ENCODE measurements at places on chromosomes 3 and 15.

DNA sequence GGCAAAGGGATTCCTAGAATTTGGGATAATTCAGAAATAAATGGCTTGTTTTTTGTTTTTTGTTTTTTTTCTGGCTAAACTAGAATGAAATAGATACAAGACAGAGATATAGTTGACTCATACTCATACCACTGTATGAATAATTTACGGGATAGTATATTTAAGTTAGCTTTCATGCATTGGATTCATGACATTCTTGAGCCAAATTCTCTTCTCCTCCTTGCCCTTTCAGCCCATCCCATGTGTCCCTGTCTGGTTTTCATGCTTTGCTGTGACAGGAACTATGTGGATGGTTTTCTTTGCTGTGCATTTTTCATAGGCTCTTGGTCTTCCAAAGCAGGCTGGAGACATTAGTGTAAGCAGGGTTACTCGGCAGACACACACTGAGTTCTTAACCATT is 66.6 kb upstream of the UMPS start:
- DNase-seq, result no peak

- no peak for DNase-seq
Observed at GRCh38 chr15:91912336-91912735, 58.8 kb downstream of the SLCO3A1 start.

DNA sequence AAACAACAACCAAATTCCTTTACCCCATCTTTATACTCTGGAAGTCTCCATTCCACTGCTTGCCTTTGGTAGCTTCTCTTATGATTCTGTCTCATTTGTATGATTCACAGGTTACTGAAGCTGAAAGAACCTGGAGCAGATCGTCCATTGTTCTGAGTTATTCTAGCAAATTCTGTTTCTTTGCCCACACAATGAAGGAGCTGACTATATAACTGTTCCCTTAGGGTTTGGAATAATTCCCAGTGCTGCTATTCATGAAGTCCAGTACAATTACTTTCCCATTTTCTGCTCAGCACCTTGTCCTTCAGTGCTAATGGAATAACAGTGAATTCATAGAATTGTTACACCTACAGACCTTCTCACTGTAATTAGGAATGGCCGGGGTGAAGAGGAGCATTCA is 167.8 kb downstream of the CHST2 start:
- no peak for DNase-seq

GRCh38 chr3:13648060-13649001 is 99.4 kb downstream of the FBLN2 start:
- DNase-seq, result peak; percentile 63

- no peak for DNase-seq
Observed at GRCh38 chr3:128549283-128550112, 56.5 kb upstream of the GATA2 start.

DNA sequence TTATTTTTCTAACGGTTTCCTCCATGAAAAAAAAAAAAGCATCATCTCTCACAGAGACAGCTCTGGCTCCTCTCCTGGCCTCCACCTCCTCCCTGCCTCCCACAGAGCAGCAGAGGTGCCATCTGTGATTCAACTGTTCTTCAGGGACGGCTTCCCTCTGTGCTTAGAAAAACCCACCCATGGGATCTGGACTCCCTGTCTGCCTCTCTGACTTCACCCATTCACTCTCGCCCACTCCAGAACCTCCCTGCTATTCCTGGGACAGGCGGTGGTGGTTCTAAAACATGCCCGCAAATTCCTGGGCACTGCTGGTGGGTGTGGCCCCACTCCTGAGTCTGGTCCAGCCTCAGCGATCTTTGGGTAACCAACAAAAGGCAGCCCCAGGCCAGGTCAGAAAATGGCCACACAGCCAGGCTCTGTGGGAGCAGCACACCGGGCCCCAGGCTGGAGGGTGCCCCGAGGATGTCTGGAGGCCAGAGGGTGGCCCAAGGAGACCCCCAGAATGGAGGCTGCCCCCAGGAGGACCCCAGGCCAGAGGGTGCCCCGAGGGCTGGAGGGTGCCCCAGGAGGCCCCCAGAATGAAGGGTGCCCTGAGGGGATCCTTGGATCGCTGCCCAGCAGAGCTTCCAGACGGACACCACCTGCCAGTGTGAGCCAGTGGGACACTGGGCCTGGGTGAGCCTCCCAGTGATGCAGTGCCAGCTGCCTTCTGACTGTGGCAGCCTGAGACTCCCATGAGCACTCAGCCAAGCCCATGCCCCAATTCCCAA is 2.6 kb upstream of the CHST13 start:
- no peak for DNase-seq

DNA sequence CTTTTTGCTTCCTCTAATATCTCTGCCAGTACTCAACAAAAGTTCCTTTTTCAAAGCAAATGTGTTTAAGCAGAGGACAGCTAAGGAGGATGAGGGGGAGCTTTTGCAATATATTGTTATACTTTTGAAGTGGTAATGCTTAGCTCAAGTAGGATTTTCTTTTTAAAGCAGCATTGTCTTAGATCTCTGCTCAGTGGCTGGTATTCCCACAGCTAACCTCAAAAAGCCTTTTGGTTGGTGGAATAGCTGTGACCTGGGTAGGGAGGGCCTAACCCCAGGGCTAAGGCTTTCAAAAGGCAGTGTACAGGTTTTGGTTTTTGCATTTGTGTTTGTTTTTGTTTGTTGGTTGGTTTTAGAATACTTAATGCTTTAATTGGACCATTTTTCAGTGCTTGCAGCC is 76.1 kb downstream of the UBP1 start:
- no peak for DNase-seq

- DNase-seq, result no peak
Observed at GRCh38 chr15:67547836-67548235, 5.3 kb downstream of the MAP2K5 start.

DNA sequence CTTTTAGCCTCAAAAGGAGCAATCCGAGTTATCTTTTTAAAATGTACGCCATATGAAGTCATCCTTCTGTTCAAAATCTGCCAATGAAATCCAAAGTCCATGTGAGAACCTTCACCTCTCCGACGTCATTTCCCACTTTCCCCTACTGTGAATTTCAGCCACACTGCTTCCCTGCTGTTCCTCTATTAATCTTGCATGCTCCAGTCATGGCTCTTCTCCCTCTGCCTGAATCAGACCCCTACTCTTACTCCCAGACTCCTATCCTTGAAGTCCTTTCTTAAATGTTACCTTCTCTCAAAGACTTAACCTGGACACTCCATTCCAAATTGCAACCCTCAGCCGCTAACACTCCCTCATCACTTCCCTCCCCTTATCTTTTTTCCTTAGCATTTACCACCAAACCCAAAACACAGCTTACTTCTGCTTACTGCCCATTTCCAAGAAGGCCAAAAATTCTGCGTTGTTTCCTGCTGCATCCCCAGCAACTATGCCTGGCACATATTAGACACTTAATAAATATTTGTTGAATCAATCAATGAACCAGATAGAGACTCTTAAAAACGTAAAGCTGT is 1.2 kb downstream of the NKIRAS1 start:
- no peak for DNase-seq

GRCh38 chr3:9784965-9785364 is 7.3 kb downstream of the TADA3 start:
- no peak for DNase-seq

- DNase-seq, result no peak
Observed at GRCh38 chr15:100880139-100880896, 687 bp downstream of the ALDH1A3 start.

GRCh38 chr15:39156646-39157250 is 424.1 kb upstream of the THBS1 start:
- no peak for DNase-seq

DNA sequence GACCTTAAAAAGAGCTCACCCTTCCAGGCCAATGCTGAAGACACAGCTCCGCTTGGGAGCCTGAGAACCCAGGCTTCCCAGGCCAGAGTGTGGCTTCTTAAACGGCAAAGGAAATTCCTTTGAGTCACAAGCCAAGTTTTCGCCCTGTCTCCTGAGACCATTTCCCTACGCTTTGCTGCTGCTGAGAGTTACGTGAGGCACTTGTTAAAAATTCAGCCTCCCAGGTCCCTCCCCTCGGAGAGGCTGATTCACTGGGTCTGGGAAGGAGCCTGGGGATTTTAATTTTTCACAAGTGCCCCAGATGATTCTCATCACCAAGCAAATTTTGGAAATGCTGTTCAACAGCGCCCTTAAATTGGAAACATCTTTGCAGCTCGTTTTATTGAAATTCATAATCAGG is 25.5 kb downstream of the RLBP1 start:
- DNase-seq, result no peak

GRCh38 chr3:98541695-98542094 is 9.9 kb downstream of the GPR15 start:
- no peak for DNase-seq

DNA sequence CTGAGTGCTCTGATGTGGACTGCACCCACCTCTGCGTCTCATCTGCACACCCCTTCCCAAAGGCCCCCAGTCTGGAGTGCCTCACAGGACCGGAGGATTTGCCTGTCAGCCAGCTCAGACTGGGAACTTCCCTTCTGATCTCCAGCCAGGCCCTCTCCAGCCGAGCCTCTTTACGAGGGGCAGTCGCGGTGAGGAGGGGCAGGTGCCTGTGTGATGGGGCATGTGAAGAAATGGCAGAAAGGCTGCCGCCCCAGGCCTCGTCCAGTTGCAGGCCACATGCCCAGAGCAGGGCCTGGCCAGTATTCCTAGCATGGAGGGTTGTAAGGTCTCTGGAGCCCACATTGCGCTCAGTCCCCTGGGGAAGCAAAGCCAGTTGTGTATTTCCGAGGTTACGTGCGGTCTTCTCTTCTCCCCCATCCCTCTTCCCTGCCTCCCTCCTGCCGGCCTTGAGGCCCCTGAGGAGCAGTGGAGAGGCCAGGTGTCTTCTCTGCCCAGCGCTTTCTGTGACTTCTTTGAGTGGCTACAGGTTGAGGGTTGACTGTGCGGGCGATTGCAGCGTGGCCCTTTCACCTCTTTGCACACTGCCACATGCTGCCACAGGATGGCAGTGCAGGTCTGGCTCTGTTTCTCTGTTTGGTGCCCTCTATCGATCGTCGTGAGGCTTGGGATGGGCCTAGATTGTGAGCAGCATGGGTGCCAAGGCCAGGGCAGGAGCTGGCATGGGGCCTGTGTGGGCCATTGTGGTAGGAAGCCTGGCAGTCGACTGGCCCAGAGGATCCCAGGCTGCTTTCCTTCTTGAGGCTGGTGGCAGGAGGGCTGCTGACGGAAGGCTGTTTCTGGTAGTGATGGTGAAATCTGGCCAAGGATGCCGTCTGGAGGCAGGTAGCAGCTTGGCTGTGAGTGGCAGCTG is 5.3 kb downstream of the CLK3 start:
- peak; percentile 63 for DNase-seq

DNA sequence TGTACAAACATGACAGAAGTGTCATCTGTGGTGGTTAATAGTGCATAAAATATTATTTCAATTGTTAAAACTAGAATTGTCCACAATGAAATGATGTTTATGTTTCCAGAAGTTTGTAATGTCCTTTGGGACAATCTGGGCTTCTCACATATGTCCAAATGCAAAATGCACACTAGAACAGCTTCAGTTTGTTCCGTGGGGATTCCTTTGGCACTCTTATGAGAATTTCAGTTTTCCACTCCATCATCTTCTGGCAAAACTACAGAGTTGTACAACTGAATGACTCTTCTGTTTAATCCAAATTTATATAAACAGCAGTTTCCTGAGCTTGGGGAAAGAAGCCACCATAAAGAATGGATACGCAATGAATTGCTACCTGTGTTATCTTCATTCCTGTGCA is 2.0 kb upstream of the OR5H6 start:
- DNase-seq, result no peak

GRCh38 chr3:135803028-135803692 is 162.4 kb upstream of the PPP2R3A start:
- DNase-seq, result no peak

DNA sequence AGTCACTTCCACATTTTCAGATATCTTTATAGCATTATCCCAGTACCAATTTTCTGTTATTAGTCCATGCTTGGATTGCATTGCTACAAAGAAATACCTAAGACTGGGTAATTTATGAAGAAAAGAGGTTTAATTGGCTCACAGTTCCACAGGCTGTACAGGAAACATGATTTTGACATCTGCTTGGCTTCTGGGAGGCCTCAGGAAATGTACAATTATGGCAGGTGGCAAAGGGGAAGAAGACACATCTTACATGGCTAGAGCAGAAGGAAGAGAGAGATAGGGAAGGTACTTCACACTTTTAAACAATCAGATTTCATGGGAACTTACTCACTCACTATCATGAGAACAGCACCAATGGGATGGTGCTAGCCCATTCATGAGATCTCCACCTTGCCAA is 172.3 kb upstream of the GPR149 start:
- no peak for DNase-seq

GRCh38 chr15:31280046-31280830 is 46.4 kb upstream of the KLF13 start:
- no peak for DNase-seq

- DNase-seq, result no peak
Observed at GRCh38 chr3:55440104-55440708, 46.9 kb downstream of the WNT5A start.

GRCh38 chr3:103048068-103048722 is 613.4 kb downstream of the ZPLD1 start:
- DNase-seq, result no peak

DNA sequence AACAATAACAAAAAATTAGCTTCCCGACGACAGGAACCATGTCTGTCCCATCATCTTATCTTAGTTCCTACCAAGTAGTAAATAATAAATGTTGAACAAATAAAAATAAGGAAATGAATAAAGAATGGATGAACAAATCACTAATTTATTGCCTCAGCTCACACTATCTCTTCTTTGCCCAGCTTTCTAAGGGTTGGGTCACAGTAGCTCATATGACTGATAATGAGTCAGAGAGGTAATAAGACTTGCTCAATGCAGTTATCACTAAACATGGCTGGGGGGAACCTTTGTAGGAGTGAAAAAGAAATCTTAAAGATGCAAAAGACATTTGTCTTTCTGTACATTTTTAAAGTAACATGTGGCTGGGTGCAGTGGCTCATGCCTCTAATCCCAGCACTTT is 182.2 kb downstream of the WDR76 start:
- no peak for DNase-seq

DNA sequence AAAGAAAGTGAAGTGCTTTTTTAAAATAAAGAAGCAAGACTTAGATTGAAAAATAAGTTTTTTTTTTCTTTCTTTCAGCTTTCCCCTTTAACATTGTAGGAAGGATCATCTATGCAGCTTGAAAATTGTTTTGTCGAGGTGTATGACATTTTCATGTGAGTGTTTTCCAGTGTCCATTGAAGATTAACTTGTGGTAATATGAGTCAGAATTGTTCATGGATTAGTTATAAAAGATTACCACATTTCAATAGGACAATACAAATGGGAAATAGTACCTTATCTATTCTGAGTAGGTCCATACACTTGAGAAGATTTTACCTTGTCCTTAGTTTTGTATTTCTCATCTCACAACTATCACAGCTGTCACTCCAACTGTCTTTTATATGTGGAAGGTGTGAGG is 1234.7 kb downstream of the NSUN3 start:
- DNase-seq, result no peak
